ENCODE measurements at places on chromosomes 6 and 20.

DNA sequence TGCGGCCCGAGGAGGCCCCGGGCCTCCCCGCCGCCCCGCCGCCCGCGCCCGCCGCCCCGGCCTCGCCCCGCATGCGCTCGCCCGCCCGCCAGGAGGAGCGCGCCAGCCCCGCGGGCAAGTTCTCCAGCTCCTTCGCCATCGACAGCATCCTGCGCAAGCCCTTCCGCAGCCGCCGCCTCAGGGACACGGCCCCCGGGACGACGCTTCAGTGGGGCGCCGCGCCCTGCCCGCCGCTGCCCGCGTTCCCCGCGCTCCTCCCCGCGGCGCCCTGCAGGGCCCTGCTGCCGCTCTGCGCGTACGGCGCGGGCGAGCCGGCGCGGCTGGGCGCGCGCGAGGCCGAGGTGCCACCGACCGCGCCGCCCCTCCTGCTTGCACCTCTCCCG is 1.5 kb downstream of the FOXQ1 start:
- DNase-seq = no peak

- no peak for DNase-seq
Measured at GRCh38 chr6:111487661-111488060, 4.6 kb upstream of the REV3L start.

GRCh38 chr6:87105823-87106222 is 10.9 kb upstream of the CGA start:
- DNase-seq = no peak

DNA sequence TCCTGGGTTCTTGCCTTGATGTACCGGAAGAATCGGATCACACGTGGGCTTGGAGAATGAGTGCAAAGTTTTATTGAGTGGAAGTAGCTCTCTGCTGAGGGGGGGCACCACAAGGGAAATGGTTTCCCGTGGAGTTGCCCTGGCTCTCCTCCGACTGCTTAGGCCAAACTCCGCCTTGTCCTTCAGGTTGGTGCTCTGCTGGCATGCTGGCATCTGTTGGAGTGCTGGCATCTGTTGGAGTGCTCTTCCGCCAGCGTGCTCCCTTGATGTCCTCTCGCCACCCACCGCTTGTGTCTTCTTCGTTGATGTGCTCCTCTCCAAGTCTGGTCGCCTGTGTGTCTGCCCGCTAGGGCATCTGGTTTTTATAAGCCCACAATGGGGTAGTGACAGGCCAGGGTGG is 317.1 kb upstream of the HSF2 start:
- DNase-seq = no peak

- no peak for DNase-seq
Measured at GRCh38 chr6:110043366-110043994, 65.4 kb downstream of the GPR6 start.

GRCh38 chr6:169975286-169975685 is 223.9 kb downstream of the ERMARD start:
- DNase-seq = no peak

DNA sequence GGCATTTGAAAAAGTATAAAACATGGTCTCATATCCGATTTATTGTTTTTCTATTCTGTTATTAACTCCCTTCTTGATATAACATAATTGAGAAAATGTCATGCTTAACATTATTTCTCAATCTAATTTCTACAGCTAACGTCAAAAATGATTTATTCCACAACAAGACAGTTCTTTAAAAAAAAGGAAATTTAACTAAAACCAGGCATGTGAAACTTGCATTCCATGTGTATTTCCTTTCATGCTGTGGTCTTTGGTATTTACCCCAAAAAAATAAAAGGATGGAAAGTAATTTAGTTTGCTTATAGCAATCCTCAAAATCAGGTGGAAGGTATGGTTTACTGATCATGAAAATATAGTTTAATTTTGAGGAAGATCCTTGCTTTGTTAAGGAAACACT is 142.8 kb downstream of the COL21A1 start:
- DNase-seq = no peak

GRCh38 chr20:52889225-52889624 is 82.9 kb upstream of the TSHZ2 start:
- no peak for DNase-seq

DNA sequence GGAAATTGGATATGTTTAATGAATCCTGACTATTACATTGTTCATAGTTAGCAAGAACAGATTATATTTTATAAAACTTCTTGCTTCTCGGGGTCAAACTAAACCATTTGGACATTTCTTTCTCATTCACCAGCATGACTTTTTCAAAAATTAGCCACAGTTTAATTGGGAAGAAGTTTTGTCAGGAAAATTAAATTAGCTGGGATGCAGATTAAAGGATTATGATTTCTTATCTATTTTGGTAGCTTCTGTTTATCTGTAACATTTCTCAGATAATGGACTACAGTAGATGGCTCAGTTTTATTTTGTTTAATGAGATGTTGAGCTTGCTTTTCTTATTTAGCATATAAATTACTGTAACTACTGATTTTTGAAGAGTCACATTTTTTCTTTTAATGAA is 26.4 kb upstream of the TMX4 start:
- DNase-seq = no peak

- DNase-seq = no peak
Measured at GRCh38 chr20:50523552-50524167, 13.5 kb downstream of the PTPN1 start.

GRCh38 chr20:24745206-24745605 is 203.9 kb upstream of the CST7 start:
- no peak for DNase-seq

- DNase-seq = no peak
Measured at GRCh38 chr6:136922685-136923006, 545 bp downstream of the SLC35D3 start.

GRCh38 chr6:152124429-152125074 is 317.1 kb downstream of the ESR1 start:
- DNase-seq = peak; percentile 24

GRCh38 chr20:50554694-50555579 is 44.8 kb downstream of the PTPN1 start:
- DNase-seq = no peak

- DNase-seq = peak; percentile 19
Measured at GRCh38 chr20:14959506-14960475, 622.4 kb upstream of the FLRT3 start.

- DNase-seq = no peak
Measured at GRCh38 chr20:52172392-52173047, 19.1 kb downstream of the ZFP64 start.

GRCh38 chr20:5654557-5654956 is 95.6 kb upstream of the SHLD1 start:
- no peak for DNase-seq

- no peak for DNase-seq
Measured at GRCh38 chr20:46930640-46931339, 36.1 kb downstream of the EYA2 start.

- no peak for DNase-seq
Measured at GRCh38 chr6:156389296-156389695, 387.9 kb upstream of the ARID1B start.

DNA sequence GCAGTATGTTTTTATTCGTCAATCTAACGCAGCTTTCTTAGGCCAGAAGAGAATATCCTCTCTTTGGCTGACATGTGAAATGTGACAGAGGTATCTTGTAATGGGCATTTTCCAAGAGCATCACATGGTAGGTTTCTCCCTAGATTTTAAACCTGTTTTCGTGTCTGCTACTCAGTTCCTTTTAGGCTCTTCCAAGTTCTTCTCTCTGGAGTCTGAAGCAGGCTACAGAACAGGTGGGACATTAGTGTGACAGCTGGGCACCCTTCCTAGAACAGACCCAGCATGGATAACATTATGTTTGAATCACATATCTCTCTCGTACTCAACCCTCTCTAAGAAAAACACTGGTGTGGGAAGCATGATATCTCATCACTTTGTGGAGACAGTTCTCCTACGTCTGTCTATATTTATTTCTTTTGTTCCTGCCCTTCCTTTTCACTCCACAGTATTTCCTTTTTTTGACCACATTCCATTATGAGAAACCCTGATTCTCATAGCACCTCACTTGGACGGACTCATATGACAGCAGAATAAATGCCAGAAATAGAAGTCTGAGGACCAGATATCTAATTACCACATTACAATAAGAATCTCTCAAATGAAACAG is 263.4 kb downstream of the NKAIN2 start:
- no peak for DNase-seq

DNA sequence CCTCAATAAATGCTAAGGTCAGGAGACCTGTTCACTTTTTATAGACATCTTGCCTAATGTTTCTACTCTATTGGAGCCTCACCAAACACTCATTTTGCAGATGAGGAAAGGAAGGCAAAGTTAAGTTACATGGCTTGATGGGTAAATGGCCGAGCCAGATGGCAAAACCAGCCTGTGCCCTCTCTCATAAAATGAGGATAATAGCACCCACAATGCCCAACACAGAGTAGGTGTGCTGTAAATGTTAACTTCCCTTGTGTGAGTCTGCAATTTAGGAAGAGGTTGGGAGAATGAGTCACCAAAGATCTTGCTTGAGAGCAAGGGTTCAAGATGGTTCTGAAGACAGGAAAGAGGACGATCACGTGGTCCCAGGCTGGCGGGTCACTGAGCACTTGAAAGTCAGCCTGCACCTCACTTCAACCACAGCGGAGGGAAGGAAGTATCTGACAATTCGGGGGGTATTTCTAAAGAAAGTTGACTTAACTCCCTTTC is 3.3 kb downstream of the KCNK5 start:
- peak; percentile 88 for DNase-seq

DNA sequence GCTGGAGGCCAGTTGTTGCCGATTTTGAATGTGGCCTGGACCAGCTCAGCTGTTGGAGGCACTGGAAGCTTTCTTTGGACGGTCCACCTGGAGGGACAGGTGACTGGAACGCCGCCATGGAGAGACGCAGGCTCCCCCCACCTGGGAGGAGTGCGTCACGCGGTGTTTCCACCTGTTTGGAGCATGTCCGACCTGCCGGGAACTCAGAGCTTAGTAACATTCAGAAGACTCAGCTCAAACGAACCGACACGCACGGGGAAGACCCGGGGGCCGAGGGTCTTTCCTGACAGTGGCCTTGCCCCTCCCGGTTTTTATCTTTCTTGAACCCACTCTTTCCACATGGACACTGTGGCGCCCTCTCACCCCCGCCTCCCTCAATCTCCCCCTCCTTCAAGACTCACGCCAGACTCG is 141.6 kb downstream of the SMOC2 start:
- no peak for DNase-seq

DNA sequence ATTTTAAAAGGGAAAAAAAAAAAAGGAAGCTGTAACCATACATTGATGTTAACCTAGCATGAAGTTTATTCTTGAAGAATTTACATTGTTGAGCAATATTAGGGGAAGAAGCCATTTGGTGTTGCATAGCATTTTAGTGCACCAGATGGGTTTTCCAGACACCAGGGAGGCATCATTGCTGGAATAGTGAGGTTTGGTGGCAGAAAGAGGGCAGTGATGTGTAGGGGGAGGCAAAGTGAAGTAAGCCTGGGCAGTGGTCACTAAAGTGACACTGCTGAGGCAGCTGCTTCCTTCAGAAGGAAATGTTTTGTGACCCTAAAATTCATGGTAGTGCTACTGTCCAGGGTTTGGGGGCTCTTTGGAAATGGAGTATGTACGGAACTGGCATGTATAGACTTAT is 2.6 kb downstream of the TOMM6 start:
- DNase-seq = no peak

GRCh38 chr6:7145885-7146828 is 38.4 kb downstream of the RREB1 start:
- DNase-seq = peak; percentile 65

GRCh38 chr6:13486679-13487121 is 700 bp downstream of the GFOD1 start:
- peak; percentile 32 for DNase-seq

DNA sequence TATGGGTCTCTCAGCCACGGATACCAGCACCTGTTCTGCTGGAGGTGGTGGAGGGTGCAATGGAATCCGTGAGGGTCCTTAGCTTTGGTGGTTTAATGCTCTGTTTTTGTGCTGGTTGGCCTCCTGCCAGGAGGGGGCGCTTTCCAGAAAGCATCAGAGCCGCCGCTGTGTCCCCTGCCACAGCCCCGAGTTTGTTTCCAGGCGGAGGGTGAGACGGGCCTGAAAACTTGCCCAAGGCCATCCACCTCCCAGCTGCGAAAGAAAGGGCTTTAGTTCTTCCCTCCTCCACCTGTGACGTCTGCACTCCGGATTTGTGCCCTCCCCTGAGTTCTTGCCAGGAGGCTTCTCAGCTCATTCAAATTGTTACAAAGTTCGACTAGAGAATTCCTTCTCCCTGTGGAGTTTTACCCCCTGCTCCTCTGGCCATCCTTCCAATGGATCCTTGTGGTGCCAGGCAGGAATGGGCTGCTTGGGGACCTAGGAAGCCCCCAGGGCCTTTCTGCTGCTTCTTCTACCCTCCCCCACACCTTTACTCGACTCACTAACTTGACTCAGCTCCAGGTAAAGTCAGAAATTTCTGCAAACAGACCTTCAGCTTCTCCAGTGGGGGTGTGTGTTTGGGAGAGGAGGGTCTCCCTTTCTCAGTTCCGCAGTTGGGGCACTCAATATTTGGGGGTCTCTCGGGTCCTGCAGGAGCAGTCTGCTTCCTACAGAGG is 873.7 kb downstream of the KIF16B start:
- no peak for DNase-seq

GRCh38 chr20:21232546-21233280 is 70.4 kb upstream of the XRN2 start:
- no peak for DNase-seq

- peak; percentile 64 for DNase-seq
Measured at GRCh38 chr6:99868074-99868702, 125.8 kb downstream of the MCHR2 start.

GRCh38 chr6:143822584-143823024 is 20.5 kb upstream of the LTV1 start:
- no peak for DNase-seq

GRCh38 chr6:108736832-108737231 is 111.4 kb upstream of the ARMC2 start:
- DNase-seq = no peak

GRCh38 chr6:63636518-63637021 is 968 bp downstream of the PHF3 start:
- no peak for DNase-seq

DNA sequence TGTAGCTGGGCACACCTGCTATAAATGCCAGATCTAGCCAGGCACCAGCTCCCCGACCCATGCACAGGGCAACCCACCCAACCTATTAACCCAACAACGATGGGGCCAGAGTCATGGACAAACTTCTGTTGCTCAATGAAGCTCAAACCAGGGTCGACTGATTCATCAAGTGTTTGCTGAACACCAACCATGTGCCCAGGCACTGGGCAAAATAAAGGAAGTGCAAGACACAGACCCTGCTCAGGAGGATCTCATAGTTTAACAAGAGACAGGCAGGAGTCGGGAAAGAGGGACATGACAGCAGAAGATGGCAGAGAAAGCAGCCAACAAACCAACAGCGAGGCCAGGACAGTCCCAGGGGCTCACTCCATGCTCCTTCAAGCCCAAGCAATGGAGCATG is 18.8 kb downstream of the KCNK5 start:
- no peak for DNase-seq

DNA sequence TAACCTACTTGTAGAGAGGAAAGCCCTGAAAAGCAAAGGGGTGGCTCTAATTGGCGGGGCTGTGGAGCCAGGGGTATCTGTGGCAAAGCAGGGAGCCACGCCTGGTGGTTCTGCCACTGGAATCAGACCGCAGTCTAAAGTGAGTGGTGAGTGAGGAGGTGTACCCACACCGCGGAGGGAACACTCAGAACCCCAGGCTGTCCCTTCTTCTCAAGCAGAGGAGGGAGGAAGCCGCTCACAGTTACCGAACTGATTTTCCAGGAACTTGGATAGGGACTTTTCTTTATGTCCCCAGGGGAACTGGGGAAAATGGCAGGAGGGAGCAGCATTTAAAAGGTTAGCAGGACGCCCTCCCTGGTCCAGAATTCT is 287.2 kb downstream of the TAF4 start:
- no peak for DNase-seq

- DNase-seq = peak; percentile 82
Measured at GRCh38 chr6:41182069-41183034, 18.6 kb downstream of the TREML2 start.
